ENCODE measurements at places on chromosomes 7 and 10. TPM values are rescaled to one million over a fixed set of nuclear protein-coding genes. Genes with fewer than 3 reads are reported as not detected.

STX1A gene
- 17.9 TPM for total RNA-seq

SLC26A5 gene
- 0.33 TPM for total RNA-seq

CHRM2 gene
- total RNA-seq, result not detected

CPVL gene
- total RNA-seq, result not detected

FASTK gene
- total RNA-seq, result 83.9 TPM

All from vein endothelial cell (primary cell).